Epithelial cell of alveolus of lung (primary cell): ENCODE measurements at places on chromosomes 7 and 10. TPM values are rescaled to one million over a fixed set of nuclear protein-coding genes. Genes with fewer than 3 reads are reported as not detected.

Gene WNT2
- 0.13 and 42.6 TPM in 2 replicates for total RNA-seq

Gene GTPBP10
- total RNA-seq = 6.1 and 6.2 TPM in 2 replicates

Gene TRIM50
- not detected in 2 replicates for total RNA-seq

Gene GPR85
- 0.24 and 3.6 TPM in 2 replicates for total RNA-seq

Gene NOBOX
- not detected in 2 replicates for total RNA-seq
